Fibroblast of skin of left biceps (primary cell): ENCODE measurements at places on chromosomes 2 and 18.

DNA sequence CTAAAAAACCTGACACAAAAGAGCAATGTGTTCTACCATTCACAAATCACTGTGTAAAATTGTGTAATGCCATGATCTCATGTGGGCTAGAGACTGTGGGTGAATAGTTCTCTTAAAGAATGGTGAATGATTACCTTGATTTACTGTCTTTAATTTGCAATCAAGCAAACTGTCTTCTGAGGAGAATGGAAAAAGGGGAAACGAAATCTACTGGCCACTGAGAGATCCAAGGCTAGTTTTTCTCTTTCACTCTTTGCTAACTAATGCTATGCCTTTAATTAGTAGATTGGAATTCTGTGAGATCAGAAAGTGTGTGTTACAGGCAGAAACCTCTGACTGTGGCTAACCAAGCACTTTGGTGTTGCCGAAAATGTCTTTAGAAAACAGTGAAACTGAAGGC is 422.7 kb downstream of the TGIF1 start:
- DNase-seq = no peak

DNA sequence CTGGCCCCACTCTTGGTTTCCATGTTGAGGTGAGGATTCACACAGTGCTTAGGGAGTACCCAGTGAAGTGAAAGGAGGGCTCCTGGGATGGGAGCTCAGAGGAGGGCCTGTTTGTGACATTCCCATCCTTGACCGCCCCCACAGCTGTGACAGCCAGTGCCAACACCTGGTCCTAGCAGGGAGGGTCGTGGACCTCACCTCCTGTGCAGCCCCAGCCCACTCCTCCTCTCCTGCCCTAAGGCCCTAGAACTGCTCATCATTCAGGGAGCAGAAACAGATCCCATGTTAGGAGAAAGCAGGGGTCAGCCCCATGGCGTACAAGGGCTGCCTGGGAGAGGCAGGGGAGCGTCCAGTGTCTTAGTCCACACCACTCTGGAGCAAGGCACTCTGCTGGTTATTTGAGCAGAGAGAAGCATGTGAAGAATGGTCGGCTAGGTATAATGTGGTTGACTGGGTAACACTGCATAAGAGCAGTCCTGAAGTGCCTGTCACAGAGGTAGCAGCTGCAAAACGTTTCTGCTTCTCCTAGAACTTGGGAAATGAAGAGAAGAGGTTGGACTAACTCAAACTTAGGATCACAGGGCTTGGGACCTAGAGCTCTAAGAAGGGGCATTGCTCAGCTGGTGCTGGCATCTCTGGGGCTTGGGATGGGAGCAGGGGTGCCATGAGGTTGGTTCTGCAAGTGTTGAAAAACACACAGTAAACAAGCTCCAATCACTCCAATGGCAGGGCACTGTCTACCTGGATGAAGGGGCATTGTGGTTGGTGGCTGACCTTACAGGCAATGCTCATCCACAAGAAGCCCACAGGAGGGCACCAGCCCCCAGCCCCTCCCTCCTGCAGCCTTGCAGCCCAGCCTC is 55.6 kb downstream of the FAM168B start:
- DNase-seq = no peak

- no peak for DNase-seq
Observed at GRCh38 chr2:189161894-189162293, 17.7 kb downstream of the COL5A2 start.

GRCh38 chr2:109369671-109370191 is 240.7 kb downstream of the SH3RF3 start:
- no peak for DNase-seq

DNA sequence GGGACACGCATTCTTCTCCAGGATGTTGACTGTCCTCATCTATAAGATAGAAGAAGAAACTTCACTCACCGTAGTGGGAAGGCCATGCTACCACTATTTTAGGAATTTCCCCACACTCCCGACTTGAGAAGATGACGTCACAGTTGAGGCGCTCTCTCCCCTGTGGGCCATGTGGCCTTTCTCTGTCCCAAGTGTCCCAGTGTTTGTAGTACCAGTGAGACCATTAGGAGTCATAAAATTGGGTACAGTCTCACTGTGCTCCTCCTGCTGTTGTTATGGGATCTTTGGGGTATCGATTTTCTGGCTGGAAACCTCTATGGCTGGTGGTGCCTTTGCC is 7.2 kb upstream of the SNTG2 start:
- no peak for DNase-seq

- DNase-seq = no peak
Observed at GRCh38 chr2:111164078-111164477, 43.4 kb downstream of the BCL2L11 start.

DNA sequence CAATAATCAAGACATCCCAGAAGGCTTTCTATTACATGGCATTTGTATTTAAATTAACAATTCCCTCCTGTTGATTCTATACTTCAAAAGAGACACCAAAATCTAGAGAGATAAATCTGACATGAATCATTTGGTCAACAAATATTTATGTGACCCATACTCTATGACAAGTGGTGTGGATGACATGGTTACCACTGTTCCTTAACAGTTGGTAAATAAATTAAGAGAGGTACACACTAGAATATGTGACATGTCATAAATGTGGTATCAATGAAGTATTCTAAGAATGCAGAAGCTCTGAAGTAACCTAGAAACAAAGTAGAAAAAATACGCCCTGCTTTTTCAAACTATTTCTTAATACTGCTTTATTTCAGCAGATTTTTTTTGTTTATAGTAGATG is 255.4 kb downstream of the EXOC6B start:
- DNase-seq = no peak

- DNase-seq = no peak
Observed at GRCh38 chr18:8526332-8526731, 82.9 kb upstream of the RAB12 start.

DNA sequence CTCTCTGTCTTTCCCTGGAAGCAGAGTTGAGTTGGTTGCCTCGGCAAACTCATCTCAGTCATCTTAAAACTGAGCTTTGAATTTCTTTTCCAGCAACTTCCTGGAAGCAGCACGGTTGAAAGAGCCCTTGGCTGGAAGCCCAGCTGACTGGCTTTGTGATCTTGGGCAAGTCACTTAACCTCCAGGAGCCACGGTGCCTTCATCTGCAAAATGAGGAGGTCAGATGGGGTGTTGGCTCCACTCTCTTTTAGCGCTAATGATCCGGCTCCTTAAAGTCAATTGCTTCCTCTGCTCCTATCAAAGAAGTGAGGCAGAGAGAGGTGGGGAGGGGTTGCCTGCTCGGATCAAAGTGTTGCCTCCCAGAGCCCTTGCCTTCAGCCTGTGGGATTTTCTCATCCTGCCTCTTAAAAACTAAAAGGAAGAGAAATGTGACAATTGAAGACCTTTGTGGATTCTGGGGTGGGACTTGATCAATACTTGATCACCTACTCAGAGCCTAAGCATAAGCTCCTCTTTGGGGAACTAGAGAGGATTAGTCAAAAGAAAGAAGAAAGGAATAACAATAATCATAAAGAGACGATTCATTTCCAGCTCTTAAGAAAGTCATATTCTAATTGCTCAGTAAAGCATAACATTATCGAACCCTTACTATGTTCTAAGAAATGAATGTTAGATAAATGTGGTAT is 86.6 kb downstream of the MYCN start:
- DNase-seq = no peak

GRCh38 chr2:6771634-6772611 is 93.8 kb downstream of the CMPK2 start:
- DNase-seq = no peak

GRCh38 chr2:177252808-177253531 is 11.6 kb downstream of the NFE2L2 start:
- no peak for DNase-seq

GRCh38 chr2:16124881-16125613 is 184.7 kb downstream of the MYCN start:
- DNase-seq = no peak

GRCh38 chr2:235616885-235617284 is 123.0 kb downstream of the AGAP1 start:
- no peak for DNase-seq

- DNase-seq = peak; percentile 3
Observed at GRCh38 chr2:230564805-230565779, 147.6 kb upstream of the CAB39 start.

DNA sequence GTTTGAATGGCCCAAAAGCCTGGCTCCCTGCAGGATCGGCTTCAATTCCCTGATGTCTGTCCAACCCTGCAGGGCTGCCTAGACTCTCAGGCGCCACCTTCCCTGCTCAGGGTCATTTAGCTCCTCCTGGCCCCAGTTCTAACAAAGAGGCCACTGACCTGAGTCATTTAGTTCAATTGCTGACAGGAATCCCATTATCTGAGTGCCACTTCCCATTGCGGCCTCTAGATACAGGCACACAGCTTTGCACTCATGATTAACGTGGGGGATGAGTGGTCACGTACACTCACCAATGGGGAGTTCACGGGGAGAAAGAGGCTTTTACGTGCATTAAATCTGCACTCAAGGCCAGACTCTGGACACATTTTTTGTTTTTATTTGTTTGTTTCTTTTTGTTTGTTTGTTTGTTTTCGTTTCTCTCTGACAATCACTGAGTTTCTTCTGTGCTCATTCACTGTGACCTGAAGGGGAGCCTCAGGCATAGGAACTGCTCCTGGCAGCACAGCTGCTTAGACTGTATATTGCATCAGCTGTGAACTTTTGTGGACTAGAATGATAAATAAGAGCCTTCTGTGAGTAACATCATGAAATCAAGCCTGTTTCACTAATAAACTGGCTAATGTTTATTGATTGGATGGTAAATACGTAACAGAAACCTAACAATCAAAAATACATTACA is 118.9 kb upstream of the CTNNA2 start:
- no peak for DNase-seq

DNA sequence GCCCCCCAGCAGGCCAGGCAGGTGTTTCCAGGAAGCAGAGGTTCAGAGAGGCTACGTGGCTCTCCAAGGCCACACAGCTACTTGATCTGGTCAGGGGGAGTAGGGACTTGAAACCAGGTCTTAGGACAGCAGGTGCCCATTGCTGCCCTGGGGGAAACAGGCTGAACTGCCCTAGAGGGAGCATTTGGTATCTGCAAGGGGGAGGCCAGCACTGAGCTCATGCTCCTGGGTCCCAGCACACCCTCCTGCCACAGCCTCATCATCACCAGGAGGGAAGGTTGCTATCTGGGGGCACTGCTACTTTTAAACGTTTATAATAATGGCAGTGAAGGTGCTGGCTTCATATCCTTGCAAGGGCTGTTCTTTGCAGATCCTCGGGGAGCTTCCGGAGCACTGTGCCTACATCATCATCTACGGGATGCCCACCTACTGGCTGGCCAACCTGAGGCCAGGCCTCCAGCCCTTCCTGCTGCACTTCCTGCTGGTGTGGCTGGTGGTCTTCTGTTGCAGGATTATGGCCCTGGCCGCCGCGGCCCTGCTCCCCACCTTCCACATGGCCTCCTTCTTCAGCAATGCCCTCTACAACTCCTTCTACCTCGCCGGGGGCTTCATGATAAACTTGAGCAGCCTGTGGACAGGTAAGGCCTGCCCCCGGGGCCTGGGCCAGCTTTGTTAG is 36.1 kb downstream of the ABCG8 start:
- no peak for DNase-seq

DNA sequence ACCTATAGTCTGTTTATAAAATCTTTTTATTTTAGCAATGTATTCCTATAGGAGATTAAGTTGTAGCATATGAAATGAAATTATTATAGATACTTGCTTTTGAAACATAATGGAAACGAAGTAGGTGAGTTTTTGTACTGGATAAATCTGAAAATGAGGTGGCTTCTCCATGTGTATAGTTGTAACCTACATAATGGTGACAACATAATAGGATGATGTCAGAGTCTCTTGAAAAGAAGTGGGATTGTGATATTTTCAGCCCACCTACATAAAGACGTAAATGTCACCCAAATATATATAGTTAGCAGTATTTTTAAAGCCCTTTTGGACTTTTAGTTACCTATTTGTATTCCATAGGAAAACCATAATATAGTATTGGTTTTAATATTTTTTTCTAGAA is 34.8 kb downstream of the FAM171B start:
- DNase-seq = no peak

DNA sequence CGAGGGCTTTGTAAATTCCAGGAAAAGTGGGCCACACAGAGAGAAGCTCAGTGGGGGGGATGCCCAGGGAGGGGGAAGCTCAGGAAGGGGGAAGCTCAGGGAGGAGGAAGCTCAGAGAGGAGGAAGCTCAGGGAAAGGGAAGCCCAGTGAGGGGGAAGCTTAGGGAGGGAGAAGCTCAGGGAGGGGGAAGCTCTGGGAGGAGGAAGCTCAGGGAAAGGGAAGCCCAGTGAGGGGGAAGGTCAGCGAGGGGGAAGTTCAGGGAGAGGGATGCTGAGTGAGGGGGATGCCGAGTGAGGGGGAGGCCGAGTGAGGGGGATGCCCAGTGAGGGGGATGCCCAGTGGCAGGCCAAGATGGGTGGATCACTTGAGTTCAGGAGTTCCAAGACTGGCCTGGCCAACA is 821 bp upstream of the CHRNG start:
- no peak for DNase-seq

GRCh38 chr2:18243816-18244215 is 316.6 kb downstream of the RDH14 start:
- no peak for DNase-seq

- DNase-seq = no peak
Observed at GRCh38 chr2:110804915-110805314, 72.5 kb downstream of the ACOXL start.

- DNase-seq = no peak
Observed at GRCh38 chr2:42663828-42664227, 95.4 kb downstream of the MTA3 start.

DNA sequence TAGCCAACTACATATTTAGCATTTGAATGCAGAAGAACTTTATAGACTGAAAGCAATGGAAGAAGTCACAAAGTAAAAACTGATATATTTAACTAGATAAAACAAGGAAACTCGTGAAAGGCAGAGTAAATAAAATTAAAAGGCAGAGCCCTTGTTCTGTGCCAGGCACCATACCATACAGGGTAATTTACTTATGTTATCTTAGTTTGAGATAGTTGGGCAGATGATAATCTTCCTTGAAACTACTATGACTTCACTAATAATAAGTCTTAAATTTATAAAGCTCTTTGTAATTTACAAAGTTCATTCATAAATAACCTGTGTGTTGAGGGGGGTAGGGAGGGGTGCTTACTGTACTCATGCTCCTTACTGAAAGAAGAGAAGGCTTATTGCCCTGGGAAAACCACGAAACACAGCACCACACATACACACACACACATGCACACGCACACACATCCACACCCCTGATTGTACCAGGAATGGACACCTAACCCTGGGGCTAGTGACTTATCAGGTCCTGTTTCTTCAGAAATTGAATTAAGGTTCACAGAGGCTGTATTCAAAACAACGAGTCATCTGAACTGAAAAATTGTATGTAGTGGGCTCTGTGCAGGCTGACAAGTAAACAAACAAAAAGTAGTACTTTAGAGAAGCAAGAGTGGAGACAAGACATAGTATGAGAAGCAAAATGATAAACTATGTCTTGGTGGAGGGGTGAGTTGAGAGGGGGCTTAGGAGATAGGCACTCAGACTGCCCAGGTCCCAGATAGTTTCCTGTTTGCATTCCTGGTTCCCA is 38.1 kb downstream of the AGFG1 start:
- DNase-seq = no peak

GRCh38 chr2:127516041-127516762 is 10.1 kb downstream of the IWS1 start:
- peak; percentile 40 for DNase-seq
